ENCODE measurements at places on chromosomes 11 and 22.

DNA sequence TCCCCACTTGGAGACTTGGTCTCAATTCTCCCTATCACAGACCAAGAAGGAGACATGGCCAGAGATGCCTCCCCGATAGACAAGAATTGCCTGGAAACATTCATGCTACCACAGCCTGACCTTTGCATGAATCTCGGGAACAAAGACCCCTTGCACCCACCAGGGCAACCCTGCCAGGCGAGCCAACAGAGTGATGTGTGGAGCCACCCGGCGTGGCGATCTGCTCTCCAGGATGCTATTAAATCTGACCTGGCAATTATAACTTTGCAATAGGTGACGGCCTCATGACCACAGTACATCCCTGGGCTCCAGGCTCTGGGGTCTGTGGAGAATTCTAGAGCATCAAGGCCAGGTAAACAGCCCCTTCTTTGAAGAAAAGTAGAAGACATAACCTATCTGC is 31.1 kb upstream of the MN1 start:
- no peak for DNase-seq

DNA sequence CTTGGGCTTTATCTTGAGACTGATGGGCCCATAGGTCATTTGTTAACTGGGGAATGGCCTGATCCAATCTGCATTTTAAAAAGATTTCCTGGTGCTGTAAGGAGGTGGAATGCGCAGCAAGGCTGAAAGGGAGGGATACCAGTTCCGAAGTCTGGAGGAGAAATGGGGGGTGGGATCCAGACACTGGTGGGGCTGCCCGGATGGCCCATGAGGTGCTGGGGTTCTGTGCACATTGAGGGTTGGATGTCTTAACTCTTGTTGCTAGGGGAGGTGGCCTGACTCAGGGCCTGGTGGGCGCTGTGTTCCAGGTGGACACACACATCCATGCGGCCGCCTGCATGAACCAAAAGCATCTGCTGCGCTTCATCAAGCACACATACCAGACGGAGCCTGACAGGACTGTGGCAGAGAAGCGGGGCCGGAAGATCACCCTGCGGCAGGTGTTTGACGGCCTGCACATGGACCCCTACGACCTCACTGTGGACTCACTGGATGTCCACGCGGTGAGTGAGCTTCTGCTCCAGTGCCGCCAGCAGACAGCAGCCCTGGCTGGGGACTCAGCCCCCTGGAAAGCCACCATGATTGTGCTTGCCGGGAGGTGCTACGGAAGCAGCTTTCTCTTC is 38.1 kb downstream of the AMPD3 start:
- DNase-seq, result no peak

DNA sequence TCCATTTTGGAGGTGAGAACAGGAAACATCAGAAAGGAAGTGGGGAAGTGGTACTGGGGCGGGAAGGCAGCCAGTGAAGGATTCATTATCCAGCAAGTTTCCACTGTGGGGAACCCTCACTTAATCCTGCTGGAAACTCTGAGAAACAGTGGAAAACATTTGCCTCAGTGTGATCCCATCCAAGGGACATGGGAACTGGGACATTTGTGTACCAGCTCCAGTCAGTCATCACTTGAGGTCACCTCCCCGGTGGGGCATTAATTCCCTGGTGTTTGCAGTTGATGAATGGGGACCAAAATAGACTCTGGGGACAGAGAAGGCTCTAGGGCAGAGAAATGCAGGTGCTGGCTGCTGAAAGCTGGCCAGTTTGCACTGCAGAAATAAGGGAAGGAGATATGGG is 599.9 kb downstream of the BUD13 start:
- DNase-seq, result no peak

- DNase-seq, result no peak
Observed at GRCh38 chr11:20157728-20158127, 2.5 kb downstream of the DBX1 start.

DNA sequence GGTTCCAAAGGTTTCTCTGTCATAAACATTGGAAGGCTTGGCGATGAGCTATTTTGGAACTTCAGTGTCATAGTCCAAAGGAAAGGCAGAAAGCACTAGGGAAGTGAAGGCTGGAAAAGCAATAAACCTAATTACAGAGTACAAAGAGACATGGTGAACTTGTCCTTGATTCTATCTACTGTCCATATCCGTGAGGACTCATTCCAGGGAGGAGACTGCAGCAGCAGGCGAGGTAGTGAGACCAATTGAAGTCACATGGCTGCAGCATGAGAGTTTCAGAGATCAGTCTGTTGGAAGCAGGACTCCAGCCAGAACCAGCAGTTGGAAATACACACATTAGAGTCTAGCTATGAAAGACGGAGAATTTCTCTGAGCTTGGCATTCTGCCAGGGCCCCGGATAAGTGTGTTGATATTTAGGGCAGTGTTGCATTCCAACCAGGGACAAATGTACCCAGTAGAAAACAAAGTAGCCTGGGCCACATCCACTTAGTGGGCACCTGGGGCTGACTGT is 54.1 kb upstream of the ARHGAP42 start:
- DNase-seq, result peak; percentile 56

DNA sequence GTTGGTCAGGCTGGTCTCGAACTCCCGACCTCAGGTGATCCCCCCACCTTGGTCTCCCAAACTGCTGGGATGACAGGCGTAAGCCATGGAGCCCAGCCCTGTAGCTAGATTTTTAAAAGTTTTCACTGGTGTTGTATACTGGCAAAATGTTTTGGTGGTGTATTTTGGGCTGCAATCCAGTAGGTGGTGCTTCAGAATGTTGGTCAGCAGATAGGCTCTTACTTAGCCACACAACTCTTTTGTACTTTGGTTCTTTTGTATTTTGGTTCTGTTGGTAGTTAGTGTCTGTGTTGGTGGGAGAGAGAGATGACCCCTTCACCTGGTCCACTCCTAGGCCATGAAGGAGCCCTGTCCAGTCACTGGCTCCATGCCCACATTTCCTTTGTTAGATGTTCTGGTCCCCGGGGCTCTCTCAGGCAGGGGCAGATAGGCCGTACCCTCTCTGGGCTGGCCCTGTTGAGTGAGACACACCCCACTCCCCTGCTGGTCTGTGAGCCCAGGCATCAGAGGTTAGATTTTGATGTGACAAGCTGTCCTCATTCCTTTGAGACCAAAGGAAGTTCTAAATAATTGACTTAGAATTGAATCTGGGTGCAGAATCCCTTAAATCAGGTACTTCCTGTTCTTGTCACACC is 123.8 kb downstream of the DDX10 start:
- peak; percentile 41 for DNase-seq

- DNase-seq, result peak; percentile 75
Observed at GRCh38 chr11:72041364-72042063, 38.8 kb downstream of the NUMA1 start.

GRCh38 chr11:128476729-128477128 is 110.6 kb downstream of the ETS1 start:
- DNase-seq, result no peak

GRCh38 chr11:110096496-110096895 is 3.3 kb downstream of the ZC3H12C start:
- no peak for DNase-seq

DNA sequence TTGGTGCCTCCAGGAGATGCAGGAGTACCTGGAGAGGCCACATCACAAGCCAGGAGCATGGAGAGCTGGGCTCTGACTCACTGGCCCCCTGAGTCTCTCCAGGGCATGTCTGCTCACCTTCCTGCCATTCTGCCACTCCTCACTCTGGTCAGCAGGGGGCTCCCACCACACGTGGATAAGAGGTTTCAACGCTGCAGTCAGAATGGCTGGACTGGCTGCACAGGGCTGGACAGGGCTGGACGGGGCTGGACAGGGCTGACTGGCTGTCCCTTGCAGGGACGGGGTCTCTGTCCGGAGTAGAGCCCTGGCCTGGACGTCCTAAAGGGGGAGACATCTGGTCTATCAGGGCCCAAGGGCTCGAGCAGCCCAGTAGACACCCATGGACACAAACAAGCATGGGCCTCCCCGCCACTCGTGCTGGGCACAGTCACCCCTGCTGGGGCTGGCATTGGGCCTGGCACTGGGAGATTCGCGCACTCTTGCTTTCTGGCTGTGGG is 34.6 kb downstream of the CYTH4 start:
- DNase-seq, result peak; percentile 88

DNA sequence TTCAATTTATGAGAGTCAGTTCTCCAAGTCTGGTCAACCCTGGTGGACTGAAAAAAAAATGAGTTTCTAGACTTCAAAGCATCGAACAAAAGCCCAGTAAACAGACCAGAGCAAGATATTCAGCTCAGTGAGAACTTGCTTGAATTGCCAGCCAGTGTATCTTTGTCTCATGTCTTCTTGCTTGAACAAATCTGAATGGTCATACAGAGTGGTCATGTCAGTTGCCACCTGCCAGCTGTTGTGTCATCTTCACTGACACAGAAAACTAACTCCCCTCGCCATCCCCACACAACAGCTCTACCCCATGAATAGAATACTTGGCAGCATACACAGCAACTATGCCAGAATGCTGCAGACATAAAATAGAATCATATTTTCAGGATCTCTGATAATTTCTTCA is 27.5 kb upstream of the CALCB start:
- DNase-seq, result no peak

- peak; percentile 82 for DNase-seq
Observed at GRCh38 chr11:19071255-19071654, 10.7 kb upstream of the MRGPRX2 start.

DNA sequence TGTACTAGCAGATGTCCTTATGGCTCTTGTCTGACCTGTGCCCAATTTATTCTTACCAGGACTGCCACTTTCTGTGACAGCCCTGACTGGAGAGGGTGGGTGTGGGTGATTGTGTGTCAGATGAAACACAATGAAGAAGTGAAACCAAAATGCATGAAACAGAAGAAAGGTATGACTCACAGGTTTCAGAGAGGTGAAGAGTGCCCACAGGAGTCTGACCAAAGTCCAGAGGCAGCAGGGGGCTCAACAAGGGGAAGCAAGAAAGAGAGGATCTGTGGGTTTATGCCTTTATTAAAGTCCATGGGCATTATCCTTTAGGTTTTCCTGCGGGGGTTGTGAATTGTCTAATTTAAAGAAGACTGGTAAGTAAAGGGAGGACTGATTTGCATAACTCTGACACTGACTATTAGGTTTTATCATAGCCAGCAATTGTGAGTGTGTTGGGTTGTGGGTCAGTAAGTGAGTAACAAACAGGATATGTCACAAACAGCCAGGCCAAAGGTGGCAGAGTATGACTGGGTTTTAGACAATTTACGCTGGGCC is 3.9 kb upstream of the OR4C6 start:
- no peak for DNase-seq

Measured in IMR-90 (cell line).